ENCODE measurements at places on chromosomes 11 and 22.
A peak's percentile ranks its signal among the peaks of the same experiment; 100 is the strongest.

- DNase-seq: peak; percentile 42
- H3K4me1 ChIP-seq: peaks cover 22% of the 10 kb centered on the region
- H3K36me3 ChIP-seq: no peaks in the 10 kb centered on the region
- H3K4me3 ChIP-seq: peak overlapping the region; percentile 52
- peak overlapping the region; percentile 94 for H3K27ac ChIP-seq
- no peaks in the 10 kb centered on the region for H3K27me3 ChIP-seq
Observed at GRCh38 chr11:19723572-19724342, 11.1 kb downstream of the NAV2 start.

GRCh38 chr11:130477586-130478203 lies 29.2 kb downstream of the ADAMTS15 start:
- H3K36me3 ChIP-seq: no peaks in the 10 kb centered on the region
- no peak overlapping the region for H3K4me3 ChIP-seq
- no peak for DNase-seq
- peaks cover 14% of the 10 kb centered on the region for H3K27me3 ChIP-seq
- no peak overlapping the region for H3K27ac ChIP-seq

- no peaks in the 10 kb centered on the region for H3K4me1 ChIP-seq
- no peak overlapping the region for H3K27ac ChIP-seq
- no peaks in the 10 kb centered on the region for H3K36me3 ChIP-seq
- no peaks in the 10 kb centered on the region for H3K27me3 ChIP-seq
- no peak for DNase-seq
- no peak overlapping the region for H3K4me3 ChIP-seq
Observed at GRCh38 chr11:16841984-16842383, 103.5 kb downstream of the C11orf58 start.

DNA sequence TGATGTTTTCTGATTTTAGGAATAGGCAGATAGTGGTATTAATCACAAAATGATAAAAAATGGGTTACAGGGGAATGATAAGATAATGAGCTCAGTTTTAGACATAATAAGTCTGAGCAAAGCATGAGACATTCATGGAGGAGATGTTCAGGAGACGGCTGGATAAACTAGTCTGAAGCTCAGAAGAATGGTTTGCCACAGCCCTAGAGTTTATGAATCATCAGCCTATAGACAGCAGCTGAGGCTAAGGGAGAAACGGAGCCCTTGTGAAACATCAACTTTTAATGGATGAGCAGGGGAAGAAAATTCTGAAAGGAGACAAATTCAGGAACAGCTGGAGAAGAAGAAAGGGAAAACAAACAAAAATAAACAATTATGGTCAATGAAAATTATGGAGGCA lies 87.2 kb downstream of the RELT start:
- H3K27ac ChIP-seq: no peak overlapping the region
- H3K4me1 ChIP-seq: no peaks in the 10 kb centered on the region
- no peak for DNase-seq
- H3K36me3 ChIP-seq: peaks cover 5% of the 10 kb centered on the region
